ENCODE measurements at places on chromosomes 7 and 10.

DNA sequence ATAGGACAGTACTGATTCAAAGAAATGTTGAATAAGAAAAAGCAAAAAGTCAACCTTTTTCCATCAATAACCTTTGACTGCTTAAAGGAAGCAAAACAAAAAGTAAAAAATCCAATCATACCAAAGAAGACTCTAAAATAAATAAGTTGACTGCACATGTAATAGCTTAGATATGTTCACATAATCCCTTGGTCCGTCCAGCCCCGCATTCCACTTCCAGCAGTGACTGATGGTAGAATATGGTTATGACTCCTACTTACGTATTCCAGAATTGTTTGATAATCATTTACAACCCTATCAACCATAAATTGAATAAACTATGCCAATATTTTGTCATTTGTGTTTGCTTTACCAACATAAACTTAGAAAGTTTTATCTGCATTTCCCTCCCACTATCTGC lies 77.9 kb downstream of the CTNNA3 start:
- no peak for DNase-seq

DNA sequence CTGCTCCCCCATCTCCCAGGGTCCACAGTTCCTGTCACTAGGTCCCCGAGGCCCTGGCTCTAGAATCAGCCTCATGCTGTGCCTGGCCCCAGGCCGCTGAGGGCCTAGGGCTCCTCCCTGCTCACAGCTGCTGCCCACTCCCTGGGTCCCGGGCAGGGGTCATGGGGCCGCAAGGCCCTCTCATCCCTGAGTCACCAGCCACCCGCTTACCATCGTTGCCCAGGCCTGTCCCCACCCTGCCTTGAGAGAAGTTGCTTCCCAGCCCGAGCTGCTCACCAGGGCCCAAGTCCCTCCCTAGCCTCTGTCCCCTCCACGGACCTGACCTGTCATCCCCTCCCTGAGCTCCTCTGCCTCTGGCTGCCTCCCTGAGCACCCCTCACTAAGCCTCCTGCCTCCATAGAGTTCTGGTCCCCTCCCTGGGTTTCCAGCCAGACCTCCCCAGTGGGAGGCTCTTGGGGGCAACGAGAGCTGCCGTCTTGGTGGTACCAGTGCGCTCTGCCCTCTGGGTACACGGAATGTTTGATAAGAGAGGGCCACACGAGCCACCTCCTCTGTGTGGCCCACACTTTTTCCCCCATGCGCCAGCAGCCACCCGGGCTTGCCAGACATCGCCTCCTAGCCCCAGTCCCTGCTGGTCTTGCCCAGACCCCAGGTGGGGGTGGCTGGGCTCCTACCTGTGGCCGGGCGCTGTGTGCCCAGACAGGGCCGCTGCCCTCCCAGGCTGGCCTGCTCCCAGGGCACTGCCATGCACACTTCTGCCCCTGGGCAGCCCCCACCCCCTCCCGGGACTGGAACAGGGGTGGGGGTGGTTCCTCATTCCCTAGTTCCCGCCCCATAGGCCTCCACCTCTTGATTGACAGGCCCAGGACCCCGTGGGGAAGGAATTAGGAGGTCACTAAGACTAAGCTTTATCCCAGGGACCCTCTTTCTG lies 21.3 kb downstream of the MLXIPL start:
- no peak for DNase-seq

DNA sequence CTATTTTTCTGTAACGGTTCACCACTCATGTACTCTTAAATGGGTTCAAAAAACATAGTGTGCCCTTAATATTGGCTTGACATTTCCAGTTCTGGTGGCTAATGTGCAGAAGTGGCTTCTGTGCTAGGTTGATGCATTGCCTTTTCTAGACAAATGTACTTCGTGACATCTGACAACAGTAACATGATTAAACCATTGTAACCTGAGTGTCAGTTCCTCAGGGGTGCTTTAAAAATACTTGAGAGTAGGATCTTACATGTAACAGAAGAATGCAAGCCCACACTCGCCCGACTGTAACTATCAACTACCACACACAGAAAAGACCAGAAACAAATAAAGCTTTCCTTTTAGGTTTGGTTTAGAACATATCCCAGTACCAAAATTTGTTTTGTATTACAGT lies 393.4 kb upstream of the NFE2L3 start:
- no peak for DNase-seq

DNA sequence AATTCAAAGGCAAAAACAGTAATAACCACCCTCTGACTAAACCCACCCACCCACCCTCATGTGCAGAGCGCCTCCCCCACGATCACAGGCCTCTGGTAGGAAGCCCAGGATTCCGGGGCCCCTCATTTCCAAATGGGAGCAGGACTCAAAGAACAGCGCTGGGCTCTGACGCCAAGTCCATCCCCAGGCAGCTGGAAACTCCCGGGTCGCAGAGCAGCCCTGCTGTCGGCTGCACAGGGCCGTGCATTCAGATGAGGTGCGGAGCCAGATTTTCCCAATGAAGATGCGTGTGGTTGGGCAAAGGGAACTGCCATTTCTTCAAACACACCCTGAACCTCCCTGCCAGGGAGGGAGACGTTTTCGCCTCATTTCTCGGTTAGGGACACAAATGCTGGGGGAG lies 152.3 kb downstream of the MAD1L1 start:
- no peak for DNase-seq

GRCh38 chr7:94357076-94357475 lies 37.6 kb upstream of the COL1A2 start:
- DNase-seq, result no peak

Data from cortex of kidney (tissue), 1 donor.